ENCODE measurements at places on chromosomes 7 and 10.

- DNase-seq: no peak
These were observed 148.7 kb downstream of the CACNA2D1 start for GRCh38 chr7:82294865-82295264.

DNA sequence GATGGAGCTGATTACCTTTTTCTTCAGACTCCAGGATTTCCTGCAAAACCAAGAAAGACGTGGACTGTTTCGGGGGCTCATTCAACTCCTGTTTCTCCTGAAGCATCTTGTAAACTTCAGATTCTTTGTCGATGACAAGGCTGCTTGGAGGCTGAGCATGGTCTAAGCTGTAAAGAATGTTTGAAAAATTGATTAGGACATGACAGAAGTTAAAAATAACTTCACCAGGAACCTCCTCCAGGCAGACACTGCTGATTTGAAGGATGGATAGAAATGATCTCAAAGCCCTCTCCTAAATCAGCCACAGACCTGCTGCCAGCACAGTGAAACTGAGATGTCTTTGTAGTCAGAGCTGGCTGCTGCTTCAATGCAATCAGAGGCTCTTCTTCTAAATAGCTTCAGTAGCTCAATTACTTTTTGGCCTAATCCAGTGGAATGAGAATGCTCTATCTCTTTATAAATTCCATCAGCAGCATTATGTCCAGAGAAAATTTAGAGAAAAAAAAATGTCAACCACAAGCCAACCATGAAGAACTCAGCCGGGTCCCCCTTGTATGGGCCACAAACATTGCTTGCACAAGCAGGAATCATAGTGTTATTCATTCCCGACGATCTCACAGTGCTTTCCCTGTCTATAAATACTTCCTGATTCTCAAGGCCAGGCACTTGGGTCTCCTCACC is 43.5 kb downstream of the PDLIM1 start:
- DNase-seq: no peak

DNA sequence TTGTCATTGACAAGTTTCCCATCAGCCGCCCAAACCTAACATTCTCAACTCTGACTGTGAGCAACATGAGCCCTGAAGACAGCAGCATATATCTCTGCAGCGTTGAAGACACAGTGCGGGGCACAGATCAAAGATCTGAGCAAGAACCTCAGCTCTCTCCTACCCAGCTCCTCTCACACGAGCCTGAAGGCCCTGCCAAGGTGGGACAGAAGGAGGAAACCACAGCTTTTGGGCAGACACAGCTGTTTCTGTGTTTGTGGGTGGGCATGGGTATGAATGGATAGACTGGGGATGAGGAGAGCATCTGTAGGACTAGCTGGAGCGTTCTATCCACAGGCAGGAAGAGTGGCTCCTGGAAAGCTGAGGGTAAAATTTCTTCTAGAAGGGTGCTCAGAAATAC is 8.5 kb upstream of the PRSS1 start:
- no peak for DNase-seq

DNA sequence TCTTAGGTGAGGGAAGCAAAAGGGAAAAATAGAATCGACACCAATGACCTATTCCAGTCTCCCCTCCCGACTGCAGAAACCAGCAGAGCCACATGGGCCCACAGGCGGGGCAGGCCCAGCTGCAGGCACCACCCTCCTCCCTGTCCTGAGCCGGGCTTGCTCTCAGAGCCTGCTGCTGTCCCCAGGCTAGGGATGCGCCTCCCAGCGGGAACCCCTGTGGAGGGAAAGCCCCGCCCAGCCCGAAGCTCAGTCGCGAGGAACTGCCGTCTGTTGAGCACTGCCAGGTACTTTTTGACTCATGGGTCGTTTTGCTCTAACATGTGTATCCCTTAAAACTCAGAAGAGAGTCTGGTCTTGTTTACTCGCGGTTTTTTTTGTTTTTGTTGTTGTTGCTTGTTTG is 124.5 kb upstream of the RET start:
- DNase-seq: no peak

GRCh38 chr10:37703833-37704382 is 153.5 kb downstream of the ZNF248 start:
- no peak for DNase-seq

DNA sequence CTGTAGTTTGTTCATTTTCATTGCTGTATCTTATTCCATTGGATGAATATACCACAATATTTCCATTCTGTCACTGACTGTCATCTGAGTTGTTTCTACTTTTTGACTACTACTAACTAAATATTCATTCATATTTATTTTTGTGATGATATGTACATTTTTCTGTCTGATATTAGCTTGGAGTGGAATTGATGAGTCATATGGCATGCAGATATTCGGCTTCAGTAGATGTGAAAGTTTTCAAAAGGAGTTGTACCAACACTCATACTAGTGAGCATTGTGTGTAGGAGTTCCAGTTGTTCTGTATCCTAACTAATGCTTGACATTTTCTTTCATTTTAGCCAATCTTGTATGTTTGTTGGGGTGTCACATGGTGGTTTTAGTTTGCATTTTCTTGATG is 7.7 kb downstream of the RUNDC3B start:
- DNase-seq: no peak

DNA sequence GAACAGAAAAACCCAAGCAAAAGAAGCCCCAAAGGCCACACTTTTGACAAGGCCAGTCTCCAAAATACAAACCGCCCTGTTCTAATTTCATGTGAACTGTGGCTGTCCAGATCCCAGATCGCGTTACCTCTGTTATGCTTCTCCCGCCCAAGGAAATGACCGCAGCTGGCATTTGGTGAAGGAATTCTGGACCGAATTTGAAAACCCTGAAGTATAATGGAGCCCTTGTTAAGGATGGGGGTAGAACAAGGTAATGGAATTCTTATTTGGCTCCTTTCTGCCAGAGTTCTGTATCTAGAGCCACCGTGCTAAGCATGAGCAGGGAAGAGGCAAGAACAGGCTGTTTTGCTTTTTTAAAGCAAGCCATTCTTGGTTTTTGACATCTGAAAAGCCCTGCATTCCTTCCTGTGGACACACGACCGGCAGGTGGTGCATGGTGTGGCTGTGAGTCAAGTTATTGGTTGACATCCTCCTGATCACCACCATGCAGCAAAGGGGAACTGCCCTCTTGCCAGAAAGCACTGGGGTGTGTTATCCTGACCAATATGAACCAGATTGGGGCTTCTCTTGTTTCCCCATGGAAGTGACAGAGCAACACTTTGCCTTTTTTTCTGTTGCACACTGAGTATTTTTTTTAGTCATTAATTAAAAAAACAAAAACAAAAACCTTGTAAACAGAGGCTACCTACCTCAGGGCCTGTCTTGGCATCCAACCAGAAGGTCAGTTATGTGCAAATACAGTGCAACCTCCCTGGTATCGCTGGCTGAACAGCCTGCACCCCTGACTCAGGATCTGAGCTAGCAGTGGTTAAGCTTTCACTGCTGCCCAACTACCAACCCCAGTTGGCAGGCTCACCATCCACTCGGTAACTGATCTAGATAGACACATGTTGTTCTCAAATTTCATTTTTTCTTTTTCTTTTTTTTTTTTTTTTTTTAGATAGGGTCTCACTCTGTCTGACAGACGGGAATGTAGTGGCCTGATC is 14.2 kb downstream of the UCMA start:
- DNase-seq: no peak

GRCh38 chr10:117500456-117500855 is 42.1 kb upstream of the EMX2 start:
- DNase-seq: no peak

DNA sequence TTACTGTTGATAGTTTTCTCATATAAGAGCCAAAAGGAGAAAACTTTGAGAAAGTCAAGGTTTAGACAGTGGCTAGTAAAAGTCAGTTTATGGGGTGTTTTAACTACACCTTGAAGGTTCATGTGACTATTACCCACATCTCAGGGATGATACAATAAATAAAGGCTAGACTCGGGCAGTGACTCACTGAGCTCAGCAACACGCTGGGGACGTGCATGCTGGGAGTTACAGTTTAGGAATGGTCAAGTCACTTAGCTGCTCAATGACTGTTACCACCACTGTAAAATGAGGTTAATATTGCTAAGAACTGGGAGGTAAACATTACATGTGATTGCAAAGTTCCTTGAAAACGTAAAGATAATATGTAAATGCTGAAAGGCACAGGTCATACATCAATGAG is 1254.4 kb upstream of the PHF14 start:
- no peak for DNase-seq

DNA sequence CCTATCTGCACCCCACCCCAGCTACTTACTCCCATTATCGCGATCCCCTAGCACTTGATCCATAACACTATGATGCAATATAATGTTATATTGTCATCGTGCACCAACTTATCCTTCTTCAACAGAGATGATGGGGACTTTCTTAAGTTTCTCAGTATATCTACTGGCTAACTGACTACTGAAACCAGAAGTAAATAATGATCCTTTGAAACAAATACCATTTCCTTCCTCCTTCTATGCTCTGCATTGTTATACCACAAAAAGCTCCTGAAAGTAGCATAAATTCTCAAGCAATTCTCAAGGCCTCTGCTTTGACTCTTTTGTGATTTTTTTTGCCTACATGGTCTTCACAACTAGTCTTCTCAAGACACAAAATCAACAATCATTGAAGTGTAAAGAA is 68.9 kb downstream of the HTR7 start:
- no peak for DNase-seq

GRCh38 chr10:110002801-110003523 is 4.8 kb upstream of the ADD3 start:
- DNase-seq: no peak

GRCh38 chr7:29538389-29538788 is 25.2 kb upstream of the PRR15 start:
- no peak for DNase-seq

DNA sequence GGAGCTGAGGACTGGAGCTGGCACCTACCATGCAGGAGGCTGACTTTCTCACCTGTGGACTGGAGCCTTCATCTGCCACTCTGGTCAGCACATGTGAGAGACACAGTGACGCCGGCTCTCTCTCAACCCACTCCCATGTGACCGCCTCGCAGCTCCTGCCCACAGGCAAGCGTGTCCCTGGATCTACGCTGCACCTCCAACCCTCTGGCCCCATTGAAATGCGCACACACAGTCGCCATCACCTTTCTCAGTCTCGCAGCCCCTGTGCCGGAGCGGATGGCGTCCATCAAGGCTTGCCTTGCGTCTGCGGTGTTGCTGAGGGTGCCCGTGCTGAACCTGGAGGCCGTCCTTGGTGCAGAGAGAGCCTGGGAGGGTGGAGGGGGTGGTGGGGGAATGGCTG is 242.2 kb upstream of the GRB10 start:
- no peak for DNase-seq

GRCh38 chr10:71747551-71748523 is 25.5 kb downstream of the VSIR start:
- no peak for DNase-seq

DNA sequence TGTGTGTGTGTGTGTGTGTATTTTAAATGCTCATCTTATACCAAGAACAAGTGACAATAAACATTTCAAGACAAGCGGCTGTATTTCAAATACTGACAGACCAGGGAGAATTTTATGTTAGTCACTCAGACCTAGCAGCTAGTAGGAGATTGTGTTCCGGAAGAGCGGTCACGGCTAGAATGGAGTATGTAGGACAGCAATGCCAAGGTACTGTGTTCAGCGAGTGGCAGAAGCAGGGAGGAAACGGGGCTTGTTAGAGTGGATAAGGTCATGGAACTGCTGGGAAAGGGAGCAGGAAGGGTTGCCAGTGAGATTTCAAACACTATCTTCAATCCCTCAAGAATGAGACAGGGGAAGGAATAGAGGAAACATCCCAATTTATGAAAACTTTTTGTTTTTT is 260.5 kb upstream of the PITRM1 start:
- no peak for DNase-seq

DNA sequence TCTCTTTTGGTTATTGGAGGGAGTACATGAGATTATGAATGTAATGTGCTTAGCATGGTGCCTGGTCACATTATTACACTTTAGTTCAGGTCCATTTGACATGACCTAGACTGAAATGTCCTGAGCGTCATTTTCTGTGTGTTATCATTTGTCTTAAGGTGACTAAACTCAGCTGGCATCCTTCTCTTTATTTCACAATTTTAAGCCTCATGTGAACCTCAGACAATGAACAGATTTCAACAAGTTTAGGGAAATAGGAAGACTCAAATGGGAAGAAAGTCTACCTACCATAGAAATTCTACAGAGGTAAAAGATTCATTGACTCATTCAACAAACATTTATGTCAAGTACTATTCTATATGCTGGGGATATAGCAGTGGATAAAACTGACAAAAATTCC is 70.2 kb upstream of the EXOC6 start:
- DNase-seq: no peak

- no peak for DNase-seq
These were observed 44.1 kb upstream of the ADO start for GRCh38 chr10:62760401-62760800.

GRCh38 chr10:34181553-34182300 is 633.4 kb downstream of the PARD3 start:
- no peak for DNase-seq

- DNase-seq: no peak
These were observed 25.6 kb upstream of the LIMK1 start for GRCh38 chr7:74057987-74058386.

- no peak for DNase-seq
These were observed 7.7 kb downstream of the SLC37A3 start for GRCh38 chr7:140390466-140391190.

- DNase-seq: no peak
These were observed 236.0 kb downstream of the MAGI2 start for GRCh38 chr7:79217468-79217867.

GRCh38 chr10:3468919-3469638 is 296.5 kb upstream of the PITRM1 start:
- DNase-seq: peak; percentile 63

DNA sequence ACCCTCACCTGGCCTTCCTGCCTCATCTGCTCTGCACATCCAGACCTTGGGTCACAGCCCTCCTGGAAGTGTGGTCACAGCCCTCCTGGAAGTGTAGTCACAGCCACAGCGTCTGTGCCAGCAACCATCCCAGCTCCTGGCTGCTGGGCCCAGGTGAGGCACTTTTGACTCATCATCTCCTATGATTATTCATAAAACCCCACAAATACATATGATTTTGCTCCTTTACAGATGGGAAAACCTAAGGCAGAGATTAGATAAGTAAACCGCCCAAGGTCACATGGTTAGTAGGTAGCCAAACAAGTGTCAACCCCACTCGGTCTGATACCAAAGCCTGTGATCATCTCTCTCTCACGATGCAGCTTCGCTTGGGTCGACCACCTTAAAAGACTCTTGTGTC is 94.3 kb downstream of the PRLHR start:
- DNase-seq: no peak

- no peak for DNase-seq
These were observed 26.7 kb upstream of the DNAJB6 start for GRCh38 chr7:157309988-157310668.

GRCh38 chr10:36248304-36248981 is 606.3 kb upstream of the FZD8 start:
- DNase-seq: no peak
